ENCODE measurements at places on chromosomes 3 and 15.

- no peak for DNase-seq
Measured at GRCh38 chr15:99153026-99153535, 48.2 kb downstream of the SYNM start.

DNA sequence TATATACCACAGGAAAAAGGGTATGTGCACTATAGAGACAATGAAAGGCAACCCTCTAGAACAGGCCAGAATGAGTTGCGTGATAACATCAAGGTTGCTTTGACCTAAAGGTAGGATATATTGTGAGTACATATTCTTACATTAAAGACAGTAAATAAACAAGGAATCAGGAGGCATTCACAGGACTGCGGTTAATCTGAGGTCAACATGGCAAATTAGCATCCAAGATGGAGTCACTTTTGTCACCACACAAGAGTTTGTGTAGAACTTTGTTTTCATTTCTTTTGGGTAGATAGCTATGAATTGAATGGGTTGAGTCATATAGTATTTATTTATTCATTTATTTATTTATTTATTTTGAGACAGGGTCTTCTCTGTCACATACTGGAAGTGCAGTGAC is 11.5 kb upstream of the SCAP start:
- no peak for DNase-seq

DNA sequence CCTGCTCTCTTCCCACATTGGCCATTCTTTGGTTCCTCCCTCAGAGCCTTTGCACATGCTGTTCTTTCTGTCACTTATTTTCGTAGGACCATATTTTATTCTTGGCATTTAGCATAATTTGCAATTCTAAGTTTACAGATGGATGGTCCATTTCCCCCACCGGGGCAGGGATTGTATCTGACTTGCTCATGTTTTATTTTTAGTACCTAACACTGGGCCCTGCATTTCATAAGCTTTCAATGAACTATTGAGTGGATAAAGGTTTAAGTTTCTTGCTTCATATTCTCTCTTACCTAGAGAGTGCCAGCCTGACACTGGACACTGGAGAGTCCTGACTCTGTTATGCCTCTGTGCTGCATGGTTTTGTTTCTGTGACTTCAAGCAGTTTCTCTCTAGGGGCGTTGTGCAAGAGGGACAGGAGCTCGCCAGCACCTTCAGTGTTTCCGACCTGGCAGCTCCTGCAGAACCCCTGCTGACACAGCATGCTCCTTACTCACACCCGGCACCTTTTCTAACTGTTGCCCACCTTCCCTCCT is 87.4 kb downstream of the FLNB start:
- no peak for DNase-seq

DNA sequence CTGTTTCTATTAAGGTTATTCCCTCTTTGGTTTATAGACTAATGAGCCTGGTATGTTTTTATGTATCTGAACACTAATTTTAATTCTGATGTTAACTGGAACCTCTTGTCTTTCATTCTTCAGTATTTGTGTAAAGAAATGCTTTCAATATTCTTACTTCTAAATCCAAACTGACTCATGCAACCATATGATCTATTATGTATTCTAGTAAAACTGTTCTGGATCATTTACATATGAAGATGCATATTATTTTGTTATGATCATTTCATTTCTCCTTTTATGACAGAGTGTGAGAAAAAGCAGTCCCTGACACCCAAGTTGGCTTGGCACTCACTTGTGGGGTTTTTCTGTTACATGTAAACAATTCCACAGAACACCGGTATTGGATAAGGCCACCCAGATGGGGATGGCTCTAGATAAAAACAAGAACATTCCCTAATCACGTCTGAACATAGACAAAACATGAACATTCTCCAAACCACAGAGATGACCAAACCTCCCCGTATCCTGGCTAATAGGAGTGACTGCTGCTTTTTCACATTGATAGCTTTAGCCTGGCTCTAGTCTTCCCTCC is 72.2 kb upstream of the EPHB3 start:
- no peak for DNase-seq

- DNase-seq: no peak
Measured at GRCh38 chr3:32934150-32934742, 17.2 kb upstream of the CCR4 start.

DNA sequence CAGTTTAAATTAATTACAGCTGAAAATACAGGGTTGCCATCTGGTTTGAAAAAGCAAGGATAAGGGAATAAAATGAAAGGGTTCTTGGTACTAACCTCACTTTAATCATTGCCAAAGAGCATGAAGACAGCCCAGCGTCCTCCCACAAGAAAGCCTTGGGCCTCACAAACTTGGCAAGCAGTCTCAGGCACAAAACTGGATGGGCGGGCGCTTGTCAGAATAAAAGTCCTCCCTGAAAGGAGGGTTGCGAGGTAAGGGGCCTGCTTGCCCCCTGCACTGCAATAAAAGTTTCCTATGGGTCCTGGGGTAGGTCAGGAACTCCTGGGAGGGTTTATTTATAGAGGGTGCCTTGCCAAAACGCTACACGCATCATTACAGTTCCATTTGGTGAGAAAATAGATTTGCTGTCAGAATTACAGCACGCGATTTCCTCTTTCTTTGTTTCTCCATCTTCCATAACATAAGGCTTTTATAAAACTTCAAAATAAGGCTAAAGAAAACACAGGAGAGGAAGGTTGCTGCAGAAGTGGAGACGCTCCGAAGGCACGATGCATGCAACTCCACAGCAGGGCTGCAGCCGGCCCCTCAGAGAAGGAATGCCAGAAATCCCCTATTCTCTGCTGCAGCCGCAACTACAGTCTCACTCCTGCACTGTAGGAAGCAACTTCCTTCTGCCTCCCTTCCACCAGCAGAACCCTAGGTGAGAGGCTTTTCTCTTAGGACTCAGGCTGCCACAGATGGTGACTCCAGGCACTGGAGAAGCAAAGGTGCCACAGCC is 61.3 kb downstream of the VGLL4 start:
- DNase-seq: no peak

- peak; percentile 32 for DNase-seq
Measured at GRCh38 chr15:79923079-79923514, 26.3 kb upstream of the MTHFS start.

- DNase-seq: no peak
Measured at GRCh38 chr3:149400645-149401044, 23.2 kb upstream of the TM4SF1 start.

- DNase-seq: no peak
Measured at GRCh38 chr15:33636958-33637357, 326.2 kb downstream of the RYR3 start.

GRCh38 chr3:963755-964154 is 129.1 kb upstream of the CNTN6 start:
- DNase-seq: no peak

GRCh38 chr3:187186801-187187421 is 10.4 kb upstream of the RTP1 start:
- no peak for DNase-seq

DNA sequence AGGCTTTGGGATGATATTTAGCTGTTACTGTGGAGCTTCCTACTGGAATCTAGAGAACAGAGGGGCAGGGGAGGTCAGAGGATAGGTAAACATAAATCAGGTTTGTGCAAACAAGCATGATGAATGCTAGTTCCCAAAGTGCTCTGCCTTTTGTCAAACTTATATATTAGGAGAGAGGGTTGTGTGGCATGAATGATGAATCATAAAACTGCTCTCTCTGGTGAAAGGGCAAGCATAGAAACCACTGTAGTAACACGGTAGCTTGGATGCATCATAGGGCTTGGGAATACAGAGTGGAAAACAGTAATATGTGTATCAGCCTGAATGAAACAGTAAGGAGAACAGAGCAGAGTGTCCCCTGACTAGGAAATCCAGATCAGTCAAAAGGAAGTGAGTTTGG is 486.7 kb downstream of the IL5RA start:
- DNase-seq: no peak

GRCh38 chr3:50850639-50851511 is 176.1 kb downstream of the DOCK3 start:
- no peak for DNase-seq

DNA sequence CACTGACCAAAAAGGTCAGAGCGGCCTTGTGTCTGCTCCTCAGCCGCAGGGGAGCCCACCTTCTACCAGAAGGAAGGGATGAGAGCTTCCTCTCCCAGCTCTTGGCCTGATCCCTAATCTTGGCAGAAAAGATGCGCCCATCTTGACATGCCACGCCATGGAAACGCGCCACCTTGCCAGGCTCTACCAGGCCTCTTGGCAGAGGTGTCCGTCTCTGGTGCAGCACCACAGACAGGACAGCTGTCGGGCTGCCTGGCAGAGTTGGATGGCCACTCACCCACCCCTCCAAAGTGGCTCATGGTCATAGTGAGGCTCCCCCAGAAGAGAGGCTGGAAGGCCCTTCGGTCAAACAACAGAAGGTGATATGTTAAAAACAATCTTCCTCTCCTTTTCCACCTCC is 105.2 kb downstream of the LIPC start:
- no peak for DNase-seq

- DNase-seq: no peak
Measured at GRCh38 chr15:45100884-45101625, 12.9 kb downstream of the DUOX2 start.

DNA sequence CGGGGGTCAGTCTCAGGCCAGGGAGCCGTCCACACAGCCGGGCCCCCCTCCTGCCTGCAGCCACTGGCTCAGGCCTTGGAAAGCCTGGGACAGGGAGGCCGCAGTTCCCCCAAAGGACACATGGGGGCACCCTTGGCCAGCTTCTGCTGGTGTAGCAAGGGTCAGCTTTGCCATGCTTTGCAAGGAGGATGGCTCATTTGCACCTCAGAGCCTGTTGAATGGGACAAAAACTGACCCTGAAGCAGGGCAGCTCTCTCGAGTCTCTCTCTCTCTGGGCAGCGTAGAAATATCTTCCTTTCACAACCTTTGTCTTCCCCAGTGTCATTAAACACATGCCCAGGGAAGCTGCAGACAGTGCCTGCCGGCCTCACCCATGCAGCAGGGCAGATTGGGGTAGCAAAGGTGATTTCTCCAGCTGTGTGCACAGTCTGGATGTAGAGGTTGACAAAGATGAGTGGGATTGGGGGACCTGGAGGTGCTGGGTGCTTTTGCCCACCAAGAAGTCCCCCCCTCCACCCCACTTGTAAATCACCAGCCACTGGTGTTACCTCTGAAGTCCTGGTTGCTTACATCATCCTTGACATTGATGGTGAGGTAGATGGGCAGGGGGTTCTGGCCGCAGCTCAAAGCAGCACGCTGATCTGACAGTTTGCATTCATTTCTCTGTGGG is 17.4 kb upstream of the EHD4 start:
- peak; percentile 73 for DNase-seq

- no peak for DNase-seq
Measured at GRCh38 chr15:56356616-56357015, 8.6 kb upstream of the TEX9 start.

DNA sequence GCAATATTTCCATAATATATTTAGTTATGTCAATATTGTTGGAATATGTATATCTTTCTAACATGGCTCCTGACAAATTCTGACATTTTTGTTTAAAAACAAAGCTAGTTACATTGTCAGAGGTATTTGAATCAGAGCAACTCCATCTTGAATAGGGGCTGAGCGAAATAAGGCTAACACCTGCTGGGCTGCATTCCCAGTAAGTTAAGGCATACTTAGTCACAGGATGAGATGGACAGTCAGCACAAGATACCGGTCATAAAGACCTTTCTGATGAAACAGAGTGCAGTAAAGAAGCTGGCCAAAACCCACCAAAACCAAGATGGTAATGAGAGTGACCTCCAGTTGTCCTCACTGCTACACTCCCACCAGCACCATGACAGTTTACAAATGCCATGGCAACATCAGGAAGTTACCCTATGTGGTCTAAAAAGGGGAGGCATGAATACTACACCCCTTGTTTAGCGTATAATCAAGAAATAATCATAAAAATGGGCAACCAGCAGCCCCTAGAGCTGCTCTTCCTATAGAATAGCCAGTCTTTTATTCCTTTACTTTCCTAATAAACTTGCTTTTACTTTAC is 30.4 kb downstream of the RPL22L1 start:
- no peak for DNase-seq

GRCh38 chr3:143375698-143376097 is 256.1 kb downstream of the CHST2 start:
- DNase-seq: no peak

DNA sequence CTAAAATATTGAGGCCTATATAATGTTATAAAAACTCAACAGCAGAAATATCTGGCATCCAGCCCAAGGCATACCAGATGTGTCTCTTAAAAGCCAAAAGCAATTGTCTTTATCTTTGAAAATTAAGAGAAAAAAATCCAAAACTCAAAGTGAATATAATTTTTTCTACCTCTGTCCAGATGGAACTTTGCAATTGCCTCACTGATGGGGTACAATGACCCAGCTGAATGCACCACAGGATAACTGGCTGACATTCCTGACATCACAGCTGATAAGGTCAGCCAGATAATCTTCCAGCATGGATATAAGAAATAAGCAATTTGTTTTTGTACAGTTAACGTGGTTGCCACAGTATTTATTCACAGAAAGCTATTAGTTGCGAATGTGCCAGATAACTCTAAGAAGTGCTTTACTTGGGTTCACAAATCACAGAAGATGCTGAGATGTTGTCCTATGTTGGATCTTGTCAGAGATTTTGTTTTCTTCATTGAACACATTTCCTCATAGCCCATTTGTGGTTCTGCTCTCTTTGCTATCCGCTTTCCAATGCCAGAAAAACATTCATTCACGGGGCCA is 566.9 kb upstream of the CCDC54 start:
- DNase-seq: no peak

GRCh38 chr15:84889313-84889990 is 5.0 kb downstream of the SLC28A1 start:
- no peak for DNase-seq

Measured in stimulated activated CD8-positive, alpha-beta memory T cell treated with anti-CD3 and anti-CD28 coated beads, Interleukin-12 subunit alpha, Interleukin-12 subunit beta, amount 100 ng/mL, for 1 hour (primary cell).